NCI-H2029 treated with DMSO at 0.1 percent for 48 hours (cell line): ENCODE measurements at places on chromosomes 13 and 19.
A peak's percentile ranks its signal among the peaks of the same experiment; 100 is the strongest.

GRCh38 chr13:87999240-87999700 lies 328.1 kb downstream of the SLITRK5 start:
- DNase-seq = no peak

- no peak for DNase-seq
Observed at GRCh38 chr13:91314888-91315287, 32.6 kb upstream of the MIR17HG start.

- no peak for DNase-seq
Observed at GRCh38 chr19:49190781-49191180, 33.2 kb downstream of the TRPM4 start.

- no peak for DNase-seq
Observed at GRCh38 chr13:105918842-105919741, 616.4 kb downstream of the EFNB2 start.

GRCh38 chr19:19039901-19040300 lies 6.5 kb downstream of the ARMC6 start:
- no peak for DNase-seq

DNA sequence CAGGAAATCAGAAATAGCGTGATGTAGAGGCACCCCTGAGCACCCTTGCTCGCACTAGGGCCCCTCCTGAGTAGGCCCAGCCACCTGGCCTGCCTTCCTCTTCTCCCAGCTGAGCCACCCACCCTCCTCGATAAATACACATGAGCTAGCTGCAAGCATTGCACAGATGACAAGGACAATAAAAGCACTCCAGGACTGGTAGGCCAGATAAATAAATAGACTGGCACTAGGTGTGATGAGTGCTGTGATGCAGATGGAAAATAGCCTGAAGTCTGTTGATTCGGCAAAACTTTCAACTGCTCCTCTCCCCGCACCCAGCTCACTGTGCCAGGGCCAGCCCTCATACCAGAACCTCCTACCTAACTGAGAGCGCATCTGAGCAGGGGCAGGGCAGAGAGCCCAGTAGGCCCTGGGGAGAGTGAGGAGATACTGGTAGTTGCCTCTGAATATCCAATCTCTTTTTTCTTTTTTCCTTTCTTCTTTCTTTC lies 54.5 kb upstream of the GPI start:
- peak; percentile 75 for DNase-seq

GRCh38 chr19:48874303-48875135 lies 2.3 kb downstream of the PPP1R15A start:
- no peak for DNase-seq

GRCh38 chr13:109939838-109940237 lies 153.5 kb upstream of the IRS2 start:
- DNase-seq = no peak

DNA sequence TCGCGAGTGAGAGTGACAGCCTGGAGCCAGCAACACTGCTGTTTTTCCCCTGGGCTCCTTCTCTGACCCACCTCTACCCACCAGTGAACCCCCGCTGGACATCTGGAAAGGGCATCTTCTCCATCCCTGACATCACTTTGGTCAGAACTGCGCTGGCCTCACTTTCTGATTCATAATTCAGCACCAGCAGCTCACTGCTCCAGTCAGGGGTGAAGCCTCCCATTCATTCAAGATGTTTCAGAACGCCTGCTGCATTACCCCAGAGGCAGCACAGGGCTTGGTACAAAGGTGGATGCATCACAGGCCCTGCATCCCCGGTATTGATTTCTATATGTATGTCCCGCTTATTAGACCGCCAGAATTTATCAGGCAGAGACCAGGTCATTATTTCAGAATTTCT lies 182.8 kb upstream of the TSHZ3 start:
- no peak for DNase-seq

- no peak for DNase-seq
Observed at GRCh38 chr13:23794267-23795161, 94.7 kb downstream of the MIPEP start.

GRCh38 chr19:40962460-40962961 lies 28.6 kb upstream of the CYP2B6 start:
- no peak for DNase-seq

- no peak for DNase-seq
Observed at GRCh38 chr19:13843104-13843921, 33.6 kb upstream of the NANOS3 start.

DNA sequence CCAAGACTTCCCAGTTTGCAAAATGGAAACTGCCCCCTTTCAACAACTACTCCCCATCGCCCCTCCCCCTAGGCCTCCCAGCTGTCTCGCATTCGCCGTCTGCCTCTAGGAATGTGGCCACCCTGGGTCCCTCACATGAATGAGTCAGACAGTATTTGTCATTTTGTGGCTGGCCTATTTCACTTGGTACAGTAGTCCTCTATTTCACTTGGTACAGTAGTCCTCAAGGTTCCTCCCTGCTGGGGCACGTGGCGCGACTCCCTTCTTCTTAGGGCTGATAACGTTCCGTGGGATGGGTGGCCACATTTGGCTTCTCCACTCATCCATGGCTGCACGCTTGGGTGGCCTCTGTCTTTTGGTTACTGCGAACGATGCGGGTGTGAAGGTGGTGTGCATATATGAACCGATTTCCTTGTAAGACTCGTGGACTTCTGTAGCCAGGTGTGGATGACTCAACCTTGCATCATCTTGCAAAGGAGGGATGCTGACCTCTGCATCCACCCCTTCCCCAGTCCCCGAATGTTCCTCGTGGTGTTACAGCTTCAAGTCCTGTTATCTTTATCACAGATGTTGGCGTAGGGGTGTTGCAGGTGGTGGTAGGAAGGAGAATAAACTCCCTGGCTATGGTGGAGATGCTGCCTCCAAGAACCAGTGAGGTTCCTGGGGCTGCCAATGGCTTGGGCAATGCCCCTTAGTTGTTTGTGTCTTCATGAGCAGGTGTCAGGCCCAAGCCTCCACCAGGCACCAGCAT lies 112.1 kb upstream of the SOX1 start:
- DNase-seq = no peak

- no peak for DNase-seq
Observed at GRCh38 chr13:110307767-110308655, 927 bp downstream of the COL4A2 start.

DNA sequence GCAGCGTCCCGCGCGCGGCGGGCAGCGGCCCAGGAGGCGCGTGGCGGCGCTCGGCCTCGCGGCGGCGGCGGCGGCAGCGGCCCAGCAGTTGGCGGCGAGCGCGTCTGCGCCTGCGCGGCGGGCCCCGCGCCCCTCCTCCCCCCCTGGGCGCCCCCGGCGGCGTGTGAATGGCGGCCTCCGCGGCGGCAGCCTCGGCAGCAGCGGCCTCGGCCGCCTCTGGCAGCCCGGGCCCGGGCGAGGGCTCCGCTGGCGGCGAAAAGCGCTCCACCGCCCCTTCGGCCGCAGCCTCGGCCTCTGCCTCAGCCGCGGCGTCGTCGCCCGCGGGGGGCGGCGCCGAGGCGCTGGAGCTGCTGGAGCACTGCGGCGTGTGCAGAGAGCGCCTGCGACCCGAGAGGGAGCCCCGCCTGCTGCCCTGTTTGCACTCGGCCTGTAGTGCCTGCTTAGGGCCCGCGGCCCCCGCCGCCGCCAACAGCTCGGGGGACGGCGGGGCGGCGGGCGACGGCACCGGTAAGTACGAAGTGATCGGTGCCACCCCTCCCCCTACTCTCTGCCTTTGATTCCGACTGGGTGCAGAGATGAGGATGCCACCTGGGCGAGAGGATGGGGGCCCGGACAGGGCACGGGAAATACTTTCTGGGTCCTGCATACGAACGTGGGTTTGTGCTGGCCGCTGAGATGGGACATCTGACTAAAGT lies 874 bp downstream of the TRIM28 start:
- DNase-seq = no peak

DNA sequence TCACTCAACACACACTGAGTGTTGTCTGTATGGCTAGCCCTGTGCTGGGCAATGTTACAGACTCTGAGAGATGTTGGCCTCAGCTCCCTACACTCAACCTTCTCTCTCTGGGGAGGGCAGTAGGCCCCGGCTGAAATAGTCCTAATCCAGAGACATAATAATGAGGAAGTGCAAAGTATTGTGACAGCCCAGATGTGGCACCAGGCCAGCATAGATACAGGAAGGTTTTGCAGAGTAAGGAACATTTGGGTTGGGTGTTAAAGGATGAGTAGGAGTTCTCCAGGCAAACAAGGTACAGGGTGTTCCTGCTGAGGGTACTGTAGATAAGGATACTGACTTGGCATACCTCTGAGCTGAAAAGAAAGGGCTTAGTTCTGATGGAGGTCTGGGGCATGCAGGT lies 2.4 kb downstream of the LIN7B start:
- DNase-seq = no peak

GRCh38 chr19:56174550-56174949 lies 1.3 kb upstream of the GALP start:
- DNase-seq = no peak

GRCh38 chr13:26614721-26615120 lies 57.2 kb downstream of the WASF3 start:
- DNase-seq = no peak

DNA sequence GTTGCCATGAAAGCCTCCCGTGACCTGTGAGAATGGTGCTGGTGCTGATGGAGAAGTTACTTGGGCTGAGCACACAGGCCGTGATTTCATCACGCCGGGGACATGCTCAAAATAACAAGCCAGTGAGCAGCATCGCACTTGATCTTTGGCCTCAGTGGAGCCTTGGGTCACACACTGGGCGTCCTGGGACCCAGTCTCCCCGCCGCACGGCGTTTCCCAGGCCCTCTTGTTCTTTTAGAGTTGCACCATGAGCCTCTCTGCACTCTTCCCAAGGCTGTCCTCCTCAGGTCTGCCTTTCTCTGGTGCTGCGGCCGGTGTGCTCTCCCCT lies 9.5 kb upstream of the NDUFS7 start:
- no peak for DNase-seq

- no peak for DNase-seq
Observed at GRCh38 chr19:48175578-48175977, 5.1 kb downstream of the ZSWIM9 start.

- DNase-seq = no peak
Observed at GRCh38 chr13:77898097-77898496, 20.5 kb downstream of the EDNRB start.

GRCh38 chr13:97826421-97827012 lies 127.0 kb upstream of the IPO5 start:
- no peak for DNase-seq

DNA sequence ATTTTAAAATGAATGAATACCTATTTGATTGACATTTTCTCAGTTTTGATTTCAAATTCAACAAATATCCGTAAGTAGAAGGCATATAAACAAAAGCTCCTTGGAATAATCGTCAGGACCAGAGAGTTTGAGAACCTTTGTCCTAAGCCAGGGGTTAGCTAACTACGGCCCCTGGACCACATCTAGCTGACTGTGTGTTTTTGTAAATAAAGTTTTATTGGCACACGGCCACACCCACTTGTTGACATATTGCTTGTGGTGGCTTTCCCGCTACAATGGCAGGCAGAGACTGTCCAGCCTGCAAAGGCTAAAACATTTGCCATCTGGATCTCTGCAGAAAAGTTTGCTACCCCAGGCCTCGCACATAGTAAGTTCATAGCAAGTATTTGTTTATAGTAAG lies 83.4 kb downstream of the GNG7 start:
- DNase-seq = no peak

DNA sequence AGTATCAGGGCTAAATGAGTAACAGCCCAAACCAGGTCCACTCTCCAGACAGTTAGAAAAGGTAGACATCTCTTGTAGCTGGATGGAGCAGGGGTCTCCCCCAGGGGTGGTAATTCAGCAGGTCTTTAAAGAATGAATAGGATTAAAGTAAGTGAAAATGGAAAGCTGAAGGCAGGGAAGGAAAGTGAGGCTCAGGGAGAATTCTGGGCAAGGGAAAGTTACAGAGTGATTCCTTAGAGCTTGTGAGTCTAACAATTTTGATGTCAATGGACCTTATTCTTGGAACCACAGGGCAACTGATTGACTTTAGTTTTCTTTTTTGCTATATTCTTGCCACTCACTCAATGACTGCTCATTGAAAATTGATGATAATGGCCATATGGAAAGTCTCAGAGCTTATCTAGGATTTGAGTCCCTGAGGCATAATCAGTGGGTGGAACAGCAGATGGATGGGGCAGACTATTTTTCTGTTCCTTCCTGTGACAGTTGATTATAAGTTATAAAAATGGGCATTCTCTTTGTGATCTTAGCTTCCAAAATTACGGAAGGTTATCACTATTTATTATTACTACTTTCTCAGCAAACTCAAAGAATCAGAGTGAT lies 76.9 kb downstream of the LRCH1 start:
- no peak for DNase-seq

DNA sequence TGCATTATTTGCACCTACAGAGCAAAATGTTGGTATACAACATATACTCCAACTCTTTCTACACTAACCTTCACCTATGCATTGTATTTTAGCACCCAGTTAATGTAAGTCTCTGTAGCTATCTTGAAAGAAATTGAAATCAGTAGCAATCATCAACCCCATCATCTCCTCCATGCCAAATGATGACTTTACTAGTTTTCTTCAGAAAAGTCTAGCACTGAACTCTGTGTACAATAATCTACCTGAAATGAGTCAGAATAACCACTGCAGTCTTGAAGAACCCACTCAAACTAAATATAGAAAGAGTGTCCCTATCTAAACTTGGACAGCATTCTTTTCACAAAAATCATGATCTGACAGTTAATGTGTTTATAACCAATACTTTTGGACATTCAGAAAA lies 9.8 kb downstream of the IRS2 start:
- no peak for DNase-seq

- DNase-seq = peak; percentile 4
Observed at GRCh38 chr19:51158474-51159129, 16.5 kb downstream of the SIGLEC7 start.

DNA sequence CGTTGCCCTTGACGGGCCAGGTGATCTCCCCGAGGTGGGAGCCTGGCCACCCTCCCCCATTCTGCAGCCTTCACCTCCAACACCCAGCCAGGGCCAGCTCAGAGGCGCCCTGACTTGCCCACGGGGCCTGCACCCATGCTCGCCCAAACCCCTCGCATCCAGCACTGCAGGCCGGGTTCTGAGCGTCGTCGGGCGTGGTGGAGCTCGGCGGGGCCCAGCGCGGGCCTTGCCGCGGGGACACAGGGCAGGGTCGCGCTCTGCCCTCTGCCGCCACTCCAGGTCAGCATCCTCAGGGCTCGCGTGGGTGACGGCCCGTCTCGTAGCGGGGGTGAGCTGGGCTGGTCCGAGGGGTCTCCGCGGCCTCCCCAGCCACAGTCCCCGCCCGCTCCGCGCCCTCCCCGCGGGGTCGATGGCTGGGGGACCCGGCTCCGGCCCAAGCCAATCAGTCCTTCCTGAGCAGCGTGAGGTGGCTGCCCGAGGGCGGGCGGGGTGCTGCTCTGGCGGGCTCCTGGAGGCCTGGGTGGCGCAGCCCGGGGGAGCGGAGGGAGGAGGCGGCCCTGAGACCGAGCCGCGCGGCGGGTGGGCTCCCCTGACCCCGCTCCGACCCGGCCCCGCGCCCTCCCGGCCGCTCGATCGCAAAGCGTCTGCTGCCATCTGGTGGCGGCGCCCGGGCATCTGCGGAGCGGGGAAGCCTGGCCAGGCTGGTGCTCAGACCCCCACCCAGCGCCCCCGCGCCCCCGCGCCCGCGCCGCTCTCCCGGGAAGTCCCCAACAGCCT lies 61.4 kb downstream of the CCNE1 start:
- DNase-seq = no peak
